ENCODE measurements at places on chromosomes 4 and X.
A peak's percentile ranks its signal among the peaks of the same experiment; 100 is the strongest.

- DNase-seq, result no peak
Observed at GRCh38 chrX:38516196-38516774, 45.1 kb upstream of the TSPAN7 start.

- DNase-seq, result no peak
Observed at GRCh38 chrX:119208401-119209057, 27.6 kb upstream of the PGRMC1 start.

GRCh38 chr4:8259743-8260430, 9.7 kb upstream of the HTRA3 start:
- no peak for DNase-seq

DNA sequence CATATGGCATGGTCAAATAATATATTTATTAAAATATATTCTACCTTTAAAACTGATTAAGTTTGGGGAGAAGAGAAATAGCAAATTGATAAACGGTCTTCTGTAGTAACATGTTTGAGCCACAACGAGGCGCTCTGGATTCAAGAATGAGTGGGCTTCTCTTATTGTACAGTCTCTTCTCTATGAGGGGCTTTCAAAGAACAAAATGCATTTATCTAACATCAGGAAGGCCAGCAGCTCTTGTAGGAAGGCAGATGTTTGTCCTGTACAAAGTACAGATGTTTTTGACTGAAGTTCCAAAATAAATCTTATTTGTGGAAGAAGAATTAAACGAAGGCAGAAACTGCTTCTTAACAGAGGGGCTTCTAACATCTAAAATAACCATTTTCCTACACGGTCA, 153.6 kb downstream of the RASL11B start:
- DNase-seq, result peak; percentile 75

GRCh38 chr4:6695660-6696610, 2.3 kb downstream of the S100P start:
- DNase-seq, result peak; percentile 50

GRCh38 chr4:127959794-127960193, 5.2 kb downstream of the MFSD8 start:
- peak; percentile 42 for DNase-seq

DNA sequence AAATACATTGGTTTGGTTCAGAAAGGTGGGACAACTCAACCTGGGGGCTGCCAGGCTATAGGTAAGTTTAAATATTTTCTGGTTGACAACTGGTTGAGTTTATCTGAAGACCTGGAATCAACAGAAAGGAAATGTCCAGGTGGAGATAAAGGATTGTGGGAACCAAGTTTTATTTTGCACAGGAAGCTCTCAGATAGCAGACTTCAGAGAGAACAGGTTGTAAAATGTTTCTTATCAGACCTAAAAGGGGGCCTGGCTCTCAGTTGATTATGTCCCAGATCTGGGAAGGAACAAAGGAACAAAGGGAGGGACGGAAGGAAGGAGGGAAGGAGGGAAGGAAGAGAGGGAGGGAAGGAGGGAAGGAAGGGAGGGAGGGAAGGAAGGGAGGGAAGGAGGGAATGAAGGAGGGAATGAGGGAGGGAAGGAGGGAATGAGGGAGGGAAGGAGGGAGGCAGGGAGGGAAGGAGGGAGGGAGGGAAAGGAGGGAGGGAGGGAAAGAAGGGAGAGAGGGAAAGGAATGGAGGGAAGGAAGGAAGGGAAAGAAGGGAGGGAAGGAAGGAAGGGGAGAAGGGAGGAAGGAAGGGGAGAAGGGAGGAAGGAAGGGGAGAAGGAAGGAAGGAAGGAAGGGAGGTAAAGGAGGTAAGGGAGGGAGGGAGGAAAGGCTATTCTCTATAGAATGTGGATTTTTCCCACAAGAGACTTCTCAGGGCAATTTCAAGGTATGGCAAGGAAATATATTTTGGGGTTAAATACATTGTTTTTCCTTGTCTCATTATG, 186.7 kb downstream of the DHRSX start:
- no peak for DNase-seq

GRCh38 chr4:107950746-107951540, 19.6 kb downstream of the CYP2U1 start:
- DNase-seq, result peak; percentile 14

- no peak for DNase-seq
Observed at GRCh38 chrX:154784149-154784995, 20.9 kb downstream of the MPP1 start.

GRCh38 chr4:165539801-165540200, 161.0 kb downstream of the CPE start:
- no peak for DNase-seq

GRCh38 chrX:120514236-120514635, 45.1 kb upstream of the LAMP2 start:
- DNase-seq, result no peak

DNA sequence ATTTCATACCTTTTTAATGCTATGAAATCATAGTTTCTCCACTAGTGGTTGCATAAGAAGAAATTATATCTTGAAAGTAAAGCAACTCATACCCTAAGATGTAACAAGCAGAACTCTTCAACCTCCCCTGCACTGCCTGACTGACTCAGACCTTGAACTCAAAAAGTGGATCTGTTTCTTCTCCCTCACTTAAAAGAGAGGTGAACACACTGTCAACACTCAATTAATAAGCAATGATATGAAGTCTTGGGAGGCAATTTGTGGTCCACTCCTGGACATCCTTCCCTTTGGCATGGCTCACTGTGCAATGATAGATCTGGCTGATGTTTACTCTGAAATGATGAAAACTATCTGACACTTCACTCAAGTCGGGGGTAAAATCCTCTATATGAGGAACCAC, 282.0 kb upstream of the DKK2 start:
- peak; percentile 68 for DNase-seq

GRCh38 chrX:23699636-23700194, 32.4 kb downstream of the PRDX4 start:
- DNase-seq, result no peak

DNA sequence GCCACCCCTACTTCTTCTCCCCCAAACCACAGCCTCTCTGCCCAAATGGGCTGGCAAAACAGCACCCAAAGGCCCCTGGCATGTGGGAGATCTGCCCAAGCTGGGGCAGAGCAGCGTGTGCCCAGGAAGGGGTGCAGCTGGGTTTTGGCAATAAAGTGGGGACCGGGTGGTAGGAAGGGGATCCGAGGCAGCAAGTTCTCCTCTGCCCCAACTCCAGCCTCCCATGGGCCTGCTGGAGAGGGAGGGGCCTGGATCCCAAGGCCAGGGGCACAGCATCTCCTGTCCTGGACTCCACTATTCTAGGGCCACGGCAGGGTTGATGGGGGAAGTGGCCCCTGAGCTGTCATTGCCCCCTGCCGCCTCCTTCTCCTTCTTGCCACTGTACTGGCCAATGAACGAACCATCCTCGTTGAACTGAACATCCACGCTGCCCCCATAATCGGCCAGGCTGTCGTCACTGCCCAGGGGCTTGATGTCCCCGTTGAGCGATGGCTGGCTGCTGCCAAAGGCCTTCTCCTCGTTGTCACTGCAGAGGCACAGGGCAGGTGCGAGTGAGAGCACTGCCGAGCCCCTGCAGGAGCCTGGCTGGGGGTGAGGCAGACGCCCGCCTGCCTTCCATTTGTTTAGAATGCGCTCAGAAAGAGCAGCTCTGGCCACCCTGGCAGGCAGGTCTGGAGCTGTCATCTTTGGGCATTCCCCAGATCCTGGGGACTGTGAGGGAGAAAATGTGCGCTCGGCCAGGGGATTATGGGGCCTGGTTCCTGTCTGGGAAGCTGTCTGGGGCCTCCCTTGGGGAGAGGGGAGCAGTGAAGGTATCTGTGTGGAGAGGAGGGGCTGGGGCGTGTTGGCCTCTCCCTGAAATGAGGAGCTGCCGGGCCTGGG, 23.4 kb downstream of the L1CAM start:
- DNase-seq, result no peak

GRCh38 chr4:477686-478085, 21.3 kb downstream of the ZNF721 start:
- DNase-seq, result no peak

DNA sequence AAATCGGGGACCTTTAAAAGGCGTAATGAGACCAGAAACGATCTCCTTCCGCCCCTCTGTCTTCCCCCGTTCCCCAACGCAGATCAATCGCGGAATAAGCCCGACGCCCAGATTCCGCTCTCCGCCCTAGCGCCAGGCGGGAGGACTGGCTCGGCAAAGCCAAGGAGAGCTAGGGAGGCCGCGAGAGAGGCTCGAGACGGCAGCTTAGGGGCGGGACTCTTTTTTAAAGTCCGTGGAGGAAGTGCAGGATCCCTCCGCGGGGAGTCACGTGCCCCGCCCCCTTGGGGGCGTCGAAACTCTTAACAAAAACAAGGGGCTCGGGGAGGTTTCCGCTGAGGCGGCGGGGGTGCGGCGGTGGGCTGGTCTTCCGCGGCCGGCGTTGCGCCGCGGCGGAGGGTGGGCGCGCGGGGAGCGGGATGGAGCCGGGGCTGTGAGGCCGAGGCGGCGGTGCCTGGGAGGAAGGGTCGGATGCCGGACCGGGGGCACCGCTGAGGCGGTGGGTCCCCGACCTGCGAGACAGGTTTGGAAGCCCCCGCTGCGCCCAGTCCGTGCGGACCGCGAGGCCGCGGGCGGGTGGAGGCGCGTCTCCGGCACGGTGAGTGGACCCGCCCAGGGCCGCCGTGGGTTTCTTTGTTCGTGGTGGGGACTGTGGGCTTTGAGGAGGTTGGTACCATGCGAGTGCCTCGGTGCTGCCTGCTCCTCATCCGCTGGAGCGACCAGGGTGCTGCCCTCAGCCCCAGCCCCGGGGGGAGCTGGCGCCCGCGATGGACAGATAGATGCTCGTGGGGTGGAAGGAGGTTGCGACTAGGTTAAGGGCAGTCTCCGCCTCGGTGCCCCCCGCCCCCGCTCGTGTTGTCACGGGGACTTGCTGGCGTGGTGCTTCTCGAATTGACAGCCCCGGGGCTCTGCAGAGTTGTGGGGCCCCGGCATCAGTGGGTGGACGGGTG, at the start of gene CCNG2:
Gene CCNG2, plus strand, starts transcription at position 296 of the 947 bp plus-strand sequence. CDS start 1,326 bp downstream, outside the sequence.
- DNase-seq, result peak; percentile 90

DNA sequence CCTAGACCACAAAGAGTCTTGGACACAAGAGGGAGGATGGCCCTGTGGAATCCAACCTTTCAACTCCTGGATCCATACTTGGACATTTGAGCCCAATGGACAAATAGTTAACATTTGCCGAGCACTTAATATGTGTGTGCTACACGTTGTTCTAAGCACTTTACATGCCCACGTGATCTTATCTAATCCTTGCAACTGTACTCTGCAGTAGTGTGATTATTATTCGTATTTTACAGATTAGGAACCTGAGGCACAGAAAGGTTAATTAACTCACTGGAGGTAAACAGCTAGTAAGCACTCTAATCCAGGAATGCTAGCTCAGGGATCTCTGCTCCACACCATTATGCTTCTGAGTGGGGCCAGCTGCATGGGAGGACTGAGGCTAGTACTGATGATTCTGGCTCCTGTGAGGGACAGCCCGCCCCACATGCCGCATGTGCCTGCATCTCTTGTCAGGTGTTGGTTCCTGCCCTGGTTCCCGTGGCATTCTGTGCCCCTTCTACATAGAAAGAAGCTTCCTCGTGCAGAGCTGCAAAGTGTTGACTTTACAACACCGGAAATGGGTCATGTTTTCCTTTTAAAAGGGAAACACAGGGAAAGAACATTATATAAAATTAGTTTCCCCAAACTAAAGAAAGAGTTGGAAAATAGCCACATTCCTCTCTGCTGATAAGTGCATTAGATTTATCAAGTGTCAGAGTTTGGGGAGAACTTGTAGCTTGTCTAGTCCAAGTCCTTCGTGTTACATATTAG, 34.8 kb downstream of the PLAC1 start:
- peak; percentile 34 for DNase-seq

DNA sequence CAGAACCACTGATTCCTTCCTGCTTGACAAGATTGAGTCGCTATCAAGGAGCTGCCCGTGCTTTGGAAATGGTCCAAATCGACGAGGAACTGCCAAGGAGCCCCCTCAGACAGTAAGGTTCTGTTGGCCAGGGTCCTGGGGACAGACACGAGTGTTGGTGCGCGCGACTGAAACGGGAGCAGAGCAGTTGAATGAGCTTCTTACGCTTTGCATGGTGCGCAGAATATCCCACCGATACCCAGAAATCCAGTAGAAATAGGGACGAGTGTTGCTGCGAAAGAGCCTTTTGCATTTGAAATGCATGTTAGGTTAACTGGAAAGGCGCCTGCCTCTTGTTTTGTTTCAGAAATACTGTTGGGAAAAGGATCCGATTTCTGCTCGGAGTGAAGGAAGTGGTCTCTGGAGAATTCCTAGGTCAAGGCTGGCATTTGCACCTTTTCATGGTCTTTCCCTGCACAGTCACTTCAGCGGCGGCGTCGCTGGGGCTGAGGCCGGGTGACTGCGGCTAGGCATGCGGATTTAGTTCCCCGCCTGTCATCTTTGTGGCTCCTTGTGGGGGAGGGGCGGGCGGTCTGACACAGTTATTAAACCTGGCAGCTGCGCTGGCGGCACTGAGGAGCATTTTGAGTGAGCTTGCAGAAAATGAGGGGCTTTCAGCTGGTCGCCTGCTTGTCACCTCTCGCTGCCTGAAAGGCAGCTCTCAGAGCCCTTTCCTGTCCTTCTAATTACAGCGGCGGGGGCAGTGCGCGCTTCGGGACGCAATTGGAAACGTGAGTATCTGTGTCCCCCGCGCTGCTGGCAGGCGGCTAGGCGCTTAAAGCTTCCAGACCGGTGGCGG, 51.5 kb upstream of the TRIM2 start:
- peak; percentile 48 for DNase-seq

- no peak for DNase-seq
Observed at GRCh38 chrX:109374262-109374960, 107.5 kb downstream of the GUCY2F start.

DNA sequence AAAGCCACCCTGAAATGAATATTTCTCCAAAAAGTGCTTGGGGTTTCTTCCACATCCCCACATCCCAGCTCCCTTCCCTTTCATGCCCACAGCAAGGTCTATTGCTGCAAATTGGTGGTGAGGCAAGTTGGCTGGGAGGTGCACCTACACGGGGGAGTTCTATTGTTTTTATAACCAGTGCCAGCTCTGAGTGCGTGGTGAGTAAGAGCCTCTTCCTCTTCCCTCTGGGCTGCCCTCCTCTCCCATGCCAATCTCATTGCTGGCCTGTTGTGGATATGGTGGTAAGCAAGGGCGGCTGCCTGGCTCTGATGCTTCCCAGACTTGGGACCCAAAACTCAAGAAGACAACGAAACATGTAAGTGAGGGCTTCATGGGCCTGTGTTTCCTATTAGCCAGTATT, 204.3 kb downstream of the SHROOM3 start:
- DNase-seq, result no peak

DNA sequence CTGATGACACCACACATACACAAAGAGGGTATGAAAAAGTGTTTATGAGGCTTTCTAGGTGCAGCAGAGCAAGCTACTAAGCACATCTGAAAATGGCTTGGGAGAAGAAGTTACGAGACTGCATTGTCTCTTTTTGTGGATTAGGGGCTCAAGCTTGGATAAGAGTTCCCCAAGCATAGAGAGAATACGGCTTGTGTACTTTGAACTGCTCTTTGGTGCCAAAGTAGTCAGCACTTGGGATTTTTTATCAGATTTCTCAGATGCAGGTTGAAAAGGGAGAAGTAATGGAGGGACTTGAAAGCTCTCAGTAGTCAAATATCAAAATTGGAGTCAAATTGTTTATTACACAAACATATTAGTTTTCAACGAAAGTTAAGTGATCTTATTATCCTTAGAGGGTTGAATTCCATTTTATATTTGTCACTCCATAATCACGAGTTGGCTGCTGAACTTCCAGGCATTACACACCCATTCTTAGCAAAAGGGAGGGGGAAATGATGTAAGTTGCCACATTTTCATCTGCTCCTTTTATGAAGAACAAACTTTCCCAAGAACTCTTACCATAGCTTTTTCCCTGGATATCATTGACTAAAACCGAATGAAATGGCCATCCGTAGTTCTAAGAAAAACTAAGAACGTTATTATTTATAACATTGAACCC, 1904.9 kb downstream of the PCDH7 start:
- DNase-seq, result peak; percentile 1

- DNase-seq, result peak; percentile 76
Observed at GRCh38 chr4:150126201-150126863, 48.1 kb downstream of the DCLK2 start.

Data from iris pigment epithelial cell (primary cell).